T-cell (primary cell): ENCODE measurements at places on chromosomes 6 and 20. TPM values are rescaled to one million over a fixed set of nuclear protein-coding genes. Genes with fewer than 3 reads are reported as not detected.

GRCh38 chr6:30258204-30258603, 45.0 kb upstream of the TRIM26 start:
- DNase-seq, result no peak

The CASS4 gene
- total RNA-seq, result 8.0 TPM

DNA sequence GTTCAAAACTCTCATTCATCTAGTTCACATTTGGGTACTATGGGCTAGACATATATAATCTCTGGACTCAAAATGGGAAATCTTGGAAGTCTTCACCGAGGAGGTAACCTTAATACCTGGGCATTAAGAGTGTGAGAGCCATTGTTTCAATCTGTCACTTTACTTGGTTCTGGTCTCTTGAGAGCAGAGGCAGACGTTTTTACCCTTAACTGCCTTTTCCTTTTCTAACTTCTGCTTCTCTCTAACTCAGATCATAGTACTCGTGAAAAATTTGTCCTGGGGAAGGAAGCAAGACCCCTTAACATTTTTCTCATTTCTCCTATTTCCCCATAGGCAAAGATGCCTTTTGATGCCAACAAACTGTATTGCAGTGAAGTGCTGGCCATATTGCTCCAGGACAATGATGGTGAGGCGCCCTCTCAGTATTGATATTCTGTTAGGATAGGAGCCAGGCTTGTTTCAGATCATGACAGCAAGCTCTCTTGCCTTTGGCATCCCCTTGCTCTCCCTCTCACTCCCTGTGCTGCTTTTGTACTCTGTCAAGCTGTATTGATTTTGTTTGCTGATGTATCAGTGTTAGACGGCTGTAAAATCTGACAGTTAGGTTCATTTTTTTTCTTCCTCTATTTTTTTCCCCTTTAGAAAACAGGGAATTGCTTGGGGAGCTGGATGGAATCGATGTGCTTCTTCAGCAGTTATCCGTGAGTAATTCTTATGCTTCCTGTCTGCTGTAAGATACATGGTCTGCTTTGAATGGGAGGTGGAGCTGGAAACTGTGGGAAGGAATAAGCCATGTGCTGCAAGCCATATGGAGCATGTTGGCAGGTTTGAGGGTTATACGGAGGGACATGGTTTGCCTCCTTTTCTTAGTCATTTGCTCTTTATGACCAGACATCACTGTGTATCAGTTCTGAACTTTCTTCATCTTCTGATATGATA, 83.5 kb downstream of the CTNNBL1 start:
- DNase-seq, result no peak

GRCh38 chr20:40494248-40494647, 194.8 kb downstream of the MAFB start:
- DNase-seq, result no peak

The C6orf52 gene
- total RNA-seq, result 1.1 TPM

DNA sequence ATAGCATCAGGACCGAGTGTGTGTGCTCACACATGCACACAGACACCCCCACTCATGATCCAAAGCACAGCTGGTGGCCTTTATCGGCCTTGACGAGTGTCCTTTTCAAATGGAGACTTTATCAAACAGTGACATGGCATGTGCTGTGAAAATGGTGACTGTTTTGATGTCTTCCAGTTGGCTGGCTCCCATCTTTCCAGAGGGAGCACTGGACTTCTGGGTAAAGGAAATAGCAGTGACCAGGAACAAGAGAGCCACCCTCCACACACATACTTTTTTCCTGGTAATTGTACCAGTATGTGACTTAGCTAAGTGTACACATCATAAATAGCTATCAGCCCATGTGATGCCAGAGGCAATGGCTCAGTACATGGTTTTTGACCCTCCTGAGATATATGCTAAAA, 52.7 kb downstream of the ZDHHC14 start:
- no peak for DNase-seq

The GRIK2 gene
- total RNA-seq, result 0.19 TPM

The DDX43 gene
- 2.7 TPM for total RNA-seq

The HLA-DMB gene
- total RNA-seq, result 10.6 TPM
